ENCODE measurements at places on chromosomes 7 and 10.

DNA sequence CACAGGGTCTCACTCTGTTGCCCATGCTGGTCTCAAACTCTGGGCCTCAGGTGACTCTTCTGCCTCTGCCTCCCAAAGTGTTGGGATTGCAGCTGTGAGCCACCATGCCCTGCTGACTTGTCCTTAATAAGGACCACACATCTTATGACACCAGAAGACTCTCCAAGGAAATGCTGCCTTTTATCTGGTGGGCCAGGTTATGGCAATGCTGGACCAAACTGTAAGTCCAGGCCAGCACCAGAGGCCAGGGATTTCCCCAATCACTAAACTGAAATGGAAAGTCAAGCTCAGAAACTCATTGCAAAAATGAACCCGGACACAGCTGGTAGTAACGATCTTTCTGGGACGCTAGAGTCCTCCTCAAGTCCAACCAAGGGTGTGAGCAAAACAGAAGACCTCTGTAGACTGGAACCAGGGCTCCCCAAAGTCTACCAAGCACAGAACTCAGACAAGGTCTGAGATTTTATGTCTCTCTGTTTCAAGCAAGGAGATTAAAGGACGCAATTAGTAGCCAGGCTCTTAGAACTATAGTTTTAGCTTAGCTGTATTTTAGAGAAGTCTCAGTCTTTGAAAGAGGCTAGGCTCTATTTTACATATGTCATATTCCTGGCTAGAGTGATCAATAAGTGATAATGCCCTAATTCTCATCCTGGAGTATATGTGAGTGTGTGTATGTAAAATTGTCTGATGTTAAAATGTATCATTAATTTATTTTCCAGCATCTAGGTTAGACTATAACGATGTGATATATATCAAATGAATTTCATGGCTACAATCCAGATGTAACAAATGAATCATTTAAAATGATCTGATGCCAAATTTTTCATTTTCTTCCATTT, 74.0 kb upstream of the ITGB1 start:
- no peak for DNase-seq

GRCh38 chr7:40644454-40645188, 509.8 kb downstream of the SUGCT start:
- no peak for DNase-seq

GRCh38 chr10:107437921-107438320, 273.4 kb upstream of the SORCS1 start:
- DNase-seq: no peak

DNA sequence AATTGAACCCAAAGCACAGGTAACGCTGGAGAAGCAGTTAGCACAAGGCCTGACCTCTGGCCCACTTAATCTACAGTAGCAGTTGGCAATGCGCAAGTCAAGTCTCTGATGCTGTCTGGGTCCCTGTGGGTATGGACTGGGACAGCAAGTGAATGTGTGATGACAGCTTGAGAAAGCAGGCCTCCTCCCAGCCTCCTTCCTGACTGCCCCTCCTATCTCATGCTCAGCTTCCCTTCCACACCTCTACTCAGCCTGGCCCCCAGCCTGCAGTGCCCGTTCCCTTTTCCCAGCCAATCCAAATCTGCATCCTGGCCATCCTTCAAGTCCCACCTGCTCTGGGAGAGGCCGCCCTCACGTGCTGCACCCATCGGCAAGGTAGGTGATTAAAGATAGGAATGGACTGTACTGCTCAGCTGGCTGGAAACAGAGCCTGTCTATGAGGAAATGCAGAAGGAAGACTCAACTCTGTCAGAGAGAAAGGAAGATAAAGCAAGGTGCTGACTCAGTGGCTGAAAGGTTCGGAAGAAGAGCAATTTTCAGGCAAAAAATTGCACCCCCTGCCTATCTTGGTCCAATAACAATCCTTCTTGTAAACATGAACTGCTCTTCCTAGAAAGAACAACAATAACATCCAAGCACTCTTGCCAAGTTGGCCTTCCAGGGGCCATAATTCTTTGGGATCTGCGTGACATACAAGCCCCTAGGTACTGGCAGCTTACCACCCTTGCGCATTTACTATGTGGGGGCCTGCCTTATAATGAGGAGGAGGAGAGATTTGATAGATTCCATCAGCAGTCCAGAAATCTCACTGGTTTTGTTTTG, 16.6 kb upstream of the FGFR2 start:
- DNase-seq: no peak

GRCh38 chr7:115306586-115306985, 384.7 kb downstream of the MDFIC start:
- no peak for DNase-seq

- DNase-seq: no peak
These were observed 567.5 kb downstream of the POM121L12 start for GRCh38 chr7:53602817-53603418.

DNA sequence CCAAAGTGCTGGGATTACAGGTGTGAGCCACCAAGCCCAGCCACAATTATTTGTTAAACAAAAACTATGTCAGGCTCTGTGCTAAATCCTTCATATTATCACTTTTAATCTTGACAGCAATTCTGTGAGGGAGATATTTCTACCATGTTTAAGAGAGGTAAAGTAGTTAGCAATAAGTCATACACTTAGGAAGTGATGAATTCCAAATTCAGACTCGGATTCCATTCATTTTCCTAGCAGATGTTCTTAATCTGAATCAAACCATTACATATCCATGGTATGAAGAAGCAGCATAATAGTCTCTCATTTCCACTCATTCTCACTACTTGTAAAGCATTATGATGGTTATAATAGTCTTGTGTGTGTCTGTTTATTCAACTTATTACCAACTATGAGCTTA, 2.9 kb upstream of the CD36 start:
- no peak for DNase-seq

DNA sequence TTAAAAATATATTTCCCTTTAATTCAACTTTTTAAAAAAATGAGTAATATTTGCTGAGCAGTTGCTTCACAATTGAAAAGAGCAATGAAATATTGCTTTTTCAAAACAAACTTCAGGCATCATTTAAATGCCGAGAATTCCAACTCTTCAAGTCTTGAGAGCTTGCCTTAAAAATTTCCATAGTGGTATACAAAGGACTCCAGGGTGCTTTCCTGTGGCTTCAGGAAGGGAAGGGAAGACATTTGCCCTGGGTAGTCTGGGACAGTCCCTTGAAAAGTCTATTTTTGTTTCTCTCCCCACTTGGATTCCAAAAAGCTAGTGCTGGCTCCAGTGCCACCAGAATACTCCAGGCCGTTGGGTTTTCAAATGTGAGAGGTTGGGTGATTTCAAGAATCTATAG, 71.7 kb downstream of the HYCC1 start:
- no peak for DNase-seq

GRCh38 chr7:142908921-142909890, 23.7 kb upstream of the TRPV6 start:
- no peak for DNase-seq

GRCh38 chr10:104040862-104041789, 44.6 kb downstream of the COL17A1 start:
- DNase-seq: no peak

- DNase-seq: no peak
These were observed 2.8 kb downstream of the SHTN1 start for GRCh38 chr10:117002206-117002605.

DNA sequence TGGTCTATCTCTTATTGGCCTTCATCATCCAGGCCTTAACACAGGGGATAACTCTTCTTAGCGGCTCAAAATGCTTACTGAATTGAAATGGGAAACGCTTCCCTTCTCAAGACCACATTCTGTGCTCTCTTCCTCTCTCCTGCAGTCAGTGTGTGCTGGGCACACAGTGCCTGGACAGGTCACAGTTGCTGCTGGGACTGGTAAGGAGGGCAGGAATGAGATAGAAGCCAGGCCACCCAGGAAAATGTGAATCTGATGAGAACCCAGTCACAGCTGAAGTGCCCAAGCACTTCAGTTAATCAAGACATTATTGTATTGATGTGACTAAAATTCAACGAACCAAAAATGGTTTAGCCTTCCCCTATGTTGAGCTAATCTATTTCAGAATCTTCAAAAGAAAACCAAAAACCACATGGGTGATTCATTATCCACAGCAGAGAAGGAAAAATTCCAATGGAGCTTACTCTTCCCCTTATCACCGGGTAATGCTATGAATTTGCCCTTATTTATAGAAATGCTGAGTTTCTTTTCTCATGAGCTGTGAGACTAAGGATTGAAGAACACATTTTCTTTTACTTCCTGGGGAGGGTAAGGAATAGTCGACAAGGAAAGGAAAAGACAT, 41.2 kb upstream of the PLPP4 start:
- no peak for DNase-seq

DNA sequence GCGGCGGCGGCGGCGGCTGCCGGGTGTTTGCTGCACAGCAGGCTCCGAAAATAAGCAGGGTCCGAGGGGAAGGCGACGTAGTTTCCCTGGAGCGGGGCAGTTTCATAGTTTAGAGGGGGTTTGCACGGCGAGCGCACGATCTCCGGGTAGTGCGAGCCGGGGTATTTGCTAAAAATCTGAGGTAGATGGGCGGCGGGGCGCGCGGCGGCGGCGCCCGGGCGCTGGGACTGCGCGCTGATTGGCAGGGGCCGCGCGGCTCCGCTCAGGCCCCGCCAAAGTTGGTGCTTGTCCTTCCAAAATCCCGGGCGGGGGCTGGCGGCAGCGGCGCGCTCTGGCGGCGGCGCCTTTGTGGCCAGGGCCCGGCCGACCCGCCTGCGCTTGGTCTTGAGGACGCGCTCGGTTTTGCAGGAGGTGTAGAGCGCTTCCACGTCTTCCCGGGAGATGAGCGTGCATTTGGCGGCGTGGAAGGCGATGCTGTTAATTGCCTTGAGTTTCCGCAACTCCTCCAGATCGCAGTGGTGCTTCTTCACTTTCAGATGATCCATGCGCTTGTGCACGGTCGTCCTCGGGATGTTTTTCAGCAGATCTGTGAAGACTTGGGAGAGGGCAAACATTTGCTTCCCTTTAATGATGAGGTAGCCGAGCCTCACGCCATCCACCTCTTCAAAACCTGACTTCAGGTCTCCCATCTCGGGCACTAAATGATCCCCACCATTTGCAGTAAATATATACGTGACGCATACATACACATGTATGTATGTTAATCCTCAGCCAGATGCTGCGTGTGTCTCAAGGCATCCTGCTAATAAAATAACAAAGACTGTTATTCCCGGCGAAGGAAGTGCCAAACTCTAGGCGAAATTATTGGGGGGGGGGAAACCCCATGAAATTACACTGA, 8.1 kb downstream of the SKIDA1 start:
- no peak for DNase-seq

- DNase-seq: no peak
These were observed 537.5 kb downstream of the GPAM start for GRCh38 chr10:111646021-111646420.

DNA sequence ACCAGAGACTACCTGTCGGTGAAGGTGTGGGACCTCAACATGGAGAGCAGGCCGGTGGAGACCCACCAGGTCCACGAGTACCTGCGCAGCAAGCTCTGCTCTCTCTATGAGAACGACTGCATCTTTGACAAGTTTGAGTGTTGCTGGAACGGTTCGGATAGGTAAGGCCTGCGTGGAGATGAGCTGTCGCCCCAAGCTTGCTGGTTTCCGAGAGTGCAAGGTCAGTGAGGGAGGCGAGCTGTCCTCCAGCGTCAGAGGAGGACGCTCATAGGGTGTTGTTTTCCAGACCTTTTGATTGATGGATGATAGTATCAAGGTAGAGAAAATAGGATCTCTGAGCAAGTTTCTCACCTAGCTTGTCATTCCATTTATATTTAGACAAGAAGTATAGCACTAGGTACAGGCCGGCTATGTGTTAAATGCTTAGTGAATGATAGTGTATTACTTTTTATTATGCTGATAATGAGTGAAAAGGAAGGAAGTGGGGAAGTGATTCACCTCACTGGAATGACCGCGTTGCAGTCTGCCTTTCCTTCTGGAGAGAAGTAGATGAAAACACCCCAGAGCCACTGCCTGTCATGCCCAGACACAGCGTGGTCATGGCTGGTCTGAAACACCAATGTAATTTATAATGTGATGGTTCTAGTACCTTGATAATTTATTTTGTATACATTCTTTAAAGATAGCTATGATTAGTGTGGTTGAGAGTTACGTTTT, 33.9 kb downstream of the BNIP3 start:
- no peak for DNase-seq

DNA sequence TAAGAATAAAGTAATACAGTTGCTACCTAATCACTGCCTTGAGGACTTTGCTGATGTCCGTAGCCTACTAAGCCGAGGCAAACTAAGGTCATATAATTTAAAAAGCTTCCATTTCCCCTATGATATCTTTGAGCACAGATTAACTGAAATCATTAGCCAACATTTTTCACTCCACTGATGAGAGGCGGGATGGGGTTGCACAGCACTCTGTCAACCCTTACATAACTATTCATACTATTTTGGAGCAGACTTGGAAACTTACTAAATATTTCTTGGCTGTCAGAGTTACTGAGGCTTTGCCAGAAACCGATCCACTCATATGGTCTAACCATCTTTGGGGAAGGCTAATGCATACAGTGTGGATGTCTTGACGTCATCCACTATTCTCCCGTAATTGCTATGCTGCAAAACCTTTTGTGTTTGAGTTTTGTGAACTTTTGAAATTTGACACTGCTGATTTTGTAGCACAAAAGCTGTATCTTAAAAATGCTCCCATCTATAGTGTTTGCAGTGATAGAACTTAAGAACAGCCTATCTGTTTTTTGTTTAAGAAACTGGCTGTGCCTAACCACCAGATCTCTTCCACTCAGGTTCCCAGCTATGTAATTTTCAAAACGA, 248.7 kb downstream of the TSPAN12 start:
- no peak for DNase-seq

DNA sequence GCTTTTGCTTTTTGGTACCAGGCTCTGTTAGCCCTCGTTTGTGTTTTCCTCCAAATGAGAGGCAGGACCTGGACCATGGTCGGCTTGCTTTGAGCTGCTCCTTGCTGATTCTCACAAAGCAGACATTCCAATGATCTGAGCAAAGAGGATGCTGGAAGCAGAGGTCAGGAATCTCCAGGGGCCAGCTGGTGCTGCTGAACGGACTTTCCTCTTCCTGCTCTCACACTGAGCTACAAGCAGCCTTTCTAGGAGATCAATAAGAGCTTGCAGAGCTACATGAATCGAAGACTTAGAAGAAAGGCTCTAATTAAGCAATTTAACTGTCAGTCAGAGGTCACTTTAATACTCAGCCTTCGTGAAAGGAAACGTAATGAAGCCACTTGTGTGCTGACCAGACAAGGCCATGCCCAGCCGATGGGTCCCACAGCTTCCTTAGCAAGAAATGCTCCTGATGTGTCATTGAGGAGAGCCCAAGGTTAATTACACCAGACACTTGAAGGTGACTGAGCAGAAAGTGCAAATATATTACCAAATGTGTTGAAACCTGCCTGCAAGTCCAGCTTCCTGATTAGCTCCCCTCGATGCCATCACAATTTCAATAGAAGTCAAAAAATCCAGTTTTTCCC, 151.3 kb upstream of the RSU1 start:
- DNase-seq: no peak

- DNase-seq: no peak
These were observed 242.6 kb upstream of the ANKRD30A start for GRCh38 chr10:36882781-36883180.

DNA sequence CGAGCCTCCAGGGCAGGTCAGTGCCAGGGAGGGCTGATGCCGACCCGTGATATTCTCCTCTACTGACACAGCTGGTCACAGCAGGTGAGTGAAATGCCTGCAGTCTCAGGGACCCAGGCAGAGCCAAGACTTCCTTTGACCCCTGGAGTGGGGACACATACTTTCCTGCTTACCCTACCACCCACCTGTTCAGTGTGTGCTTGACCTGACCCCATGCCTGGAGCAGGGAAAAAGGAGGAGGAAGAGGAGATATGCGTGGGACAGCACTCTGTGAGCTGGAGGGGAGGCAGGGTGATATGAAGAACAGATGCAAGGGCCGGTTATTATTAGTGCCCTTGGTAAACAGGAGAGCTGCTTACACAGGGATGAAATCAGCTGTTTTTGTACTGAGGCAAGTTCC, 40.8 kb upstream of the WIPF3 start:
- no peak for DNase-seq
